ENCODE measurements at places on chromosomes 5 and 9.

DNA sequence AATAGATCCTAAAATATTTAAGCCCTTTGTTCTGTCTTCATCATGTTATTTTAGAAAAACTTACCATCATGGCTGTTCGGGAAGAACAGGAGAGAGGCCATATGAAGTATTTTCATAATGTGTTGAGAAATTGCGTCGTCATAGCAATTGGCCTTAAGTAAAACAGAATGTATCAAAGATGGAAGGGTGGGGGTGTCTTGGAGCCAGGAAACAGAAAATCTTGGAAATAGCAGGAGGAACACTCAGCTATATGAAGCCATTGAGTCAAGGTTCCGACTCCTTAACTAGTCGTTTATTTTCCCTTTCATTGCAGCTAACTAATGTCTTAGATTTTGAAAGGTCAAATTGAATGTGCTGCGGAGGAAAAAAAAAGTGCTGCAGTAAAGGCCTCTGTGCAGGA lies 1.3 kb downstream of the SPTAN1 start:
- peak; percentile 90 for DNase-seq

DNA sequence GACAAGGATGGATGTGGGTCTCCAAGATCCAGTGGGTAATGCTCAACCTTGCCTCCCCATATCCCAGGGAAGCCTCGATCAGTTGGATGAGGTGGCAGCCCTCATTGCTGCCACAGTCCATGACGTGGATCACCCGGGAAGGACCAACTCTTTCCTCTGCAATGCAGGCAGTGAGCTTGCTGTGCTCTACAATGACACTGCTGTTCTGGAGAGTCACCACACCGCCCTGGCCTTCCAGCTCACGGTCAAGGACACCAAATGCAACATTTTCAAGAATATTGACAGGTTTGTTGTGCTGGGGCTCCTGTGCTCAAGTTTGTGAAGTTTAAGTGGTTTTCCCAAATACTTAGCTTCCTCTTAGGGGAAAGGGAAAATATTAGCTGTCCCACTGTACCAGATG lies 74.0 kb downstream of the WDR41 start:
- no peak for DNase-seq

- DNase-seq = peak; percentile 19
Observed at GRCh38 chr5:135576075-135576599, 2.7 kb downstream of the CXCL14 start.

GRCh38 chr5:134506054-134507039 lies 19.1 kb upstream of the JADE2 start:
- no peak for DNase-seq

- DNase-seq = no peak
Observed at GRCh38 chr5:39755452-39755851, 330.7 kb upstream of the DAB2 start.

- no peak for DNase-seq
Observed at GRCh38 chr9:35557320-35557719, 47.7 kb upstream of the TESK1 start.

DNA sequence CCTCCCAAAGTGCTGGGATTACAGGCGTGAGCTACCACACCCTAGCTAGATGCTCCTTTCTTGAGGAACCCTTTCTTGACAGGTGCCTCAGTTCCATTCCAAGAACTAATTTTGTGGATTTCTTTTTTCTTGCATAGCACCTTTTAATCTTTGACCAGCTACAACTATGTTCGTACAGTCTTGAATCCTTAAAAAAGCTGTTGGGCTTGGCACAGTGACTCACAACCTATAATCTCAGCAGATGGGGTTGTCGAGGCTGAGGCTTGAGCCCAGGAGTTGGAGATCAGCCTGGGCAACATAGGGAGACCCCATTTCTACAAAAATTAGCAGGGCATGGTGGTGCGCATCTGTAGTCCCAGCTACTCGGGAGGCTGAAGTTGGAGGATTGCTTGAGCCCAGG lies 1.3 kb upstream of the ZER1 start:
- DNase-seq = no peak

- peak; percentile 4 for DNase-seq
Observed at GRCh38 chr9:37151812-37152211, 31.4 kb downstream of the ZCCHC7 start.

DNA sequence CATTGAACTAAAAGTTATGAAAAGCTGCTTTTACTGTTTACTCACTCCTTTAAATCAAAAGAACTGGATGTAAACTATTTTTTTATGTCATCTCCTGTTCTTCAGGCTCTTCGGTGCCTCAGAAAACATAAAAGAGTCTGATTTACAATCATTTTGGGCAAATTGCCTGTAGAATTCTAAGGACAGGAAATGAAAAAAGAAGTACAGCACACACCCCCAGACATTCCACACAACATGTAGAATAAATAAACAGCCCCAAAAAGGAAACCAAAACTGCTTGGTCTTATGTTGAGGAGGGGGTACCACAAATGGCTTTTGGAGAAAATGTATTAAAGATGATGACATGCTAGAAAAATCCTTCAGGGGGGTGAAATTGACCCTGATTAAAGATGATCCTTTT lies 57.2 kb downstream of the ITGA1 start:
- no peak for DNase-seq

DNA sequence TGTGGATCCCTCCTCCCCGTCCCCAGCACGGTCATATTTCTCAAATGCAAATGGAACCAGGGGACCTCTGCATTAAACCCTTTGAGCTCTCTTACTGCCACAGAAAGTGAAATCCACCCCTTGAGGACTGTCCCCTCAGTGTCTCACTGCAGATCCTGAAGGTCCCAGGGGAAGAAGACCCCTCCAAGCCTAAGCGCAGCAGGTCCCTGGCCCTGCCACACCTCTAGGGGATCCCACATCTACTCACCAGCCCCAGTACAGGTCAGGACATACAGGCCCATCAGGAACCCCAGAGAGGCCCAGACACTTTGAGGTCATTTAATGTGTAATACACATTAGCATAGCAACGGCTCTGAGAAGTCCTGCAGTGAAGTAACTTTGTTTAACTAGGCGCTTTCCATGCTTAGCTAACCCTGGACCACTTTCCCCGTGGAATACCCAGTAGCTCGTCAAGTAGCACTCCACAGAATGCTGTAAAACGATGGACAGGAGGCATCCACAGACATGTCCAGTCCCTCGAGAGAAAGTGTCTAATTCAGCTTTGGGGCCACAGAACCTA lies 54.7 kb upstream of the ALDH1B1 start:
- no peak for DNase-seq

- no peak for DNase-seq
Observed at GRCh38 chr5:26482076-26482809, 556.1 kb downstream of the CDH9 start.

DNA sequence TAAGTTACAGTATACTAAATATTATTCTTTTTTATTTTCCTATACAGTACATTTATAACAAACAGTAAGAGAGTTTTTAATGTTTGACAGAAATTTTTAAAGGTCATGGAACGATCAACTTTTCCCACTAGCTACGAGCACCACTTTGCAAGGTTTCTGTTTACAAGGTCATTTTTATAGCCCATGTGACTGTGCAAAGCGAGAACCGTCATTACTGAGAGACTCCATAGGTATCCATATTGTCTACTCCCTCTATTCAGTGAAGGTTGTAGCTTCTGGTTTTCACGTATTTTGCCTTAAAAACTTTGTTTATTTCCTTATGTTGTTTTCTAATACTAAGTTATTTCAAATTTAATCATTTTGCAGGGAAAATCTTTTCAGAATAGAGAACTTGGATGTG lies 186.3 kb upstream of the RGMB start:
- DNase-seq = no peak

DNA sequence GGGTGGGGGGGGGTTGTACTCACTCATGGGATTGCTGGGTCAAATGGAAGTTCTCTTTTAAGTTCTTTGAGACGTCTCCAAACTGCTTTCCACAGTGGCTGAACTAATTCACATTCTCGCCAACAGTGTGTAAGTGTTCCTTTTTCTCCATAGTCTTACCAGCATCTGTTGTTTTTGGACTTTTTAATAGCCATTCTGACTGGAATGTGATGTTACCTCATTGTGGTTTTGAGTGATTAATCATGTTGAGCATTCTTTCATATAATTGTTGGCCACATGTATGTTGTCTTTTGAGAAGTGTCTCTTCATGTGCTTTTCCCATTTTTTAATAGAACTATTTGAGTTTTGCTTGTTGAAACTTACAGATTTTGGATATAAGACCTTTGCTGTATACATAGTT lies 94.9 kb upstream of the PLPPR1 start:
- peak; percentile 1 for DNase-seq

- peak; percentile 22 for DNase-seq
Observed at GRCh38 chr5:59842999-59843398, 50.5 kb downstream of the PDE4D start.

- no peak for DNase-seq
Observed at GRCh38 chr5:64566310-64566916, 60.6 kb downstream of the RGS7BP start.

DNA sequence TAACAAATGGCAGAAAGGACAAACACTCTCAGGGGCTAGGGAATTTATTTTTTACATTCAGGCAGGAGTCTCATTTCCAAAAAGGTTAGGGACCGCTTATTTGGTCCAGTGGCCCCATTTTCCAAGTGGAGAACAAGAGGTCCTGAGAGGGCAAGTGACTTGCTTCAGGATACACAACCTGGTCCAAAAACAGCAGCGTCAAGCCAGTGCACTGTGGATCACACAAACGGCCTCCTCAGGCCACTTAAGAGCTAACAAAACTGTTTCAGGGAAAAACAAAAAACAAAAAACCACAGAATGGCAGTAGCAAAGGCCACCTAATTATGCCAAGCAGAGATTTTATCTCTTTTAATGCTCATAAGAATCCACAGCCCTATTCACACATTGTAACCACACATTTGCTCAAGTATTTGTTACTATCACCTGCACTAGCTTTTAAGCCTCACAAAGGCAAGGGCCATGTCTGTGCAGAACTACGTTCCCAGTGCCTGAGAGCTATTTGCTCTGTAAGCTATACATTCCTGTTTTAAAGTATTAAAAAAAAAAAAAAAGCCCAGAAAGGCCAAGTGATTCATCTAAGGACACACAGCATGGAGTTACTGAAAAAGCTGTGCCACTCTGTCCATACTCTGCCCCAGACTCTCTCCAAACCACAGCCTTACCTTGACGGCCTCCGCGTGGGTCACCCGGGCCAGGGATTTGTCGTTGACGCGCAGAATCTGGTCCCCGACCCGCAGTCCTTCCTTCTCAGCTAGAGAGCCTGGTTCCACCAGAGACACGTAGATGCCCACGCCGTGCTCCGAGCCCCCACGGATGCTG lies 1.5 kb downstream of the WHRN start:
- DNase-seq = no peak

DNA sequence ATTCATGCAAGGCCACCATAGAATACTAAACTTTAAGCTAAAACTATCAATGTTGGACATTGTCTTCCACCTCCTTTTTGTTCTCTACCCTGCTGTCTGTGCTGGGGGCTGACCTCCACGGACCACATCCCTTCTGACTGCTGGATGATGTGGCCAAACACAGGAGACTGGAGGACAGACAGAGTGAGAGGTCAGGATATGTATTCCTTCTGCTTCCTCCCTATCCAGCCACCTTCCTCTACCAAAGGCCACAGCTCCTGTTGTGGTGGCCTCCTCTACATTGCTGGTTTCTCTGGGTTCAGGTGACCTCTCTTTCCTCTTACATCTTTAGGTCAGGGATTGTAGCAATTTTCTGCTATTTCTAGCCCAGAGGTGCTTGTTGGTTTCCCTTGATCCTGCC lies 148.1 kb downstream of the ACTBL2 start:
- no peak for DNase-seq

- no peak for DNase-seq
Observed at GRCh38 chr5:176908675-176909368, 9.7 kb upstream of the HK3 start.

GRCh38 chr9:130630506-130631330 lies 33.7 kb upstream of the PRDM12 start:
- DNase-seq = no peak

- DNase-seq = no peak
Observed at GRCh38 chr9:117076571-117077290, 338.1 kb downstream of the ASTN2 start.

DNA sequence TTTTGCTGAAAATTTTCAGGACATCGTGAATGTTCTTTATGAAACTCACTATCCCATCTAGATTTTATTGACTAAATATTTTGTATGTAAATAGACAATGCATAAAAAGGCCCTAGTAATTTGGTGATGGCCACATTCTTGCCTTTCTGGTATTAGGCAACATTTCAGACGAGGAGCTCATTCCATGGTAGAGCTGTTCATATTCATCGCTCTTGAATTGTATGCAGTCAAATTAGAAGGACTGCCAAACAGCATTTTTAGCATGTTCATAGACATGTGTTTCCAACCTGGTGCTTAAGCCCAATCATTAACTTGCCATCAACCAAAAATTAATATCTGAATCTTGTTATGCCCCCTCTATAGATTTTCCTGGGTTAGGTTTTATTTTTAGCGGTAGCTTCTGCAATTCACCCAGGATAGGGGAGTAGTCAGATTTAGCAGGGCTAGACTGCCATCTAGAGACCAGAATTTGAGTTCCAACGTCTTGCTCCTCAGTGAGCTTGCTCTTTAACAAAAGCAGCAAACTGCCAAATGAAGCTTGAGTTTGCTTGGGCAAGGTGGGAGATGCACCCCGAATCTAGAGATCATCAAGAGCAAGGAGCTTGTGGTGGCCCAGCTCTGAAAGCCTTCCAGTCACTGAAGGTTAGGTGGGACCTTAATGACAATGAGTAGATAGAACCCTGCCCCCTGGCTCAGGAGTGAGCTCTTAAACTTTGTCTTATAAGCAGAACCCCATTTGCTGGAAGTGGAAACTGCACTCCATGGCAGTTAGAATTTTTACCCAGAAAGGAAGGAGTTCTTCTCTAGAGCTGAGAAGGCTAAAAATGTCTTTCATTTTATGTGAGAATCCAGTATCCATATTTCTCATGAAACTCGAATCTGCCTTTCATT lies 456.2 kb downstream of the RASEF start:
- peak; percentile 90 for DNase-seq

DNA sequence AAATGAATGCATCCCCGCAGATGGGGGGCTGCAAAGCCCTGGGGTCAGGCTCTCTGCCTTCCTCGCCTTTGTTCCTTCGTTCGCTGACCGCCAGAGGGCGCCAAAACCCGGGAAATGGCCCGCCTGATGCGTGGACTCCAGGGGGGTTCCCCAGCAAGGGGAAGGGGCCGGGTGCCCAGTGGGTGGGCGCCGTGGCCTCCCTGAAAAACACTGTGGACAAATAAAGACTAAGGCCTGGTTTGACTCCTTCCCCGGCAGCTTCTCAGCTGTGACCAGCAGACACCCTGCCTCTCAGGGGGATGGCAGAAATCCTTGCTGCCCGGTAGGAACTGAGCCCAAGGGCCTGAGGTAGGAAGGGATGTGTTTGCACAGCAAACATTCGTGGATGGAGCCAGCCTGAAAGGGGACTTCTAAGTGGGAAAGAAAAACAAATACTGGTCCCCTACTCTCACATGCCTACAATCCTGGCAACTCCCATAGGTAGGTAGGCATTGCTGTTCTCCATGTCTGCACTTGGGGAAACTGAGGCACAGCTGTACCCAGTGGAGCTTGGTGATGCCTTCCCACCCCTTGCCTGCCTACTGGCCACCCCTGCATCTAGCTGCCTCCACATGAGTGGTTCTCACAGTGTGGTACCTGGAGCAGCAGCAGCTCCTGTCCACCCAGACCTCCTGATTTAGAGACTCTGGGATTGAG lies 57.7 kb downstream of the DUSP1 start:
- DNase-seq = no peak
